ENCODE measurements at places on chromosomes 11 and 22. TPM values are rescaled to one million over a fixed set of nuclear protein-coding genes. Genes with fewer than 3 reads are reported as not detected.

The DNAJB7 gene
- 0.39 TPM for polyA plus RNA-seq

The ASPHD2 gene
- polyA plus RNA-seq: 2.1 TPM

The OR10A2 gene
- not detected for polyA plus RNA-seq

The SEPTIN5 gene
- polyA plus RNA-seq: 260 TPM

The STARD10 gene
- polyA plus RNA-seq: 139 TPM

The ARHGAP8 gene
- 1.2 TPM for polyA plus RNA-seq

The SLC5A12 gene
- polyA plus RNA-seq: 1.0 TPM
